ENCODE measurements at places on chromosomes 16 and 17. TPM values are rescaled to one million over a fixed set of nuclear protein-coding genes. Genes with fewer than 3 reads are reported as not detected.

DNA sequence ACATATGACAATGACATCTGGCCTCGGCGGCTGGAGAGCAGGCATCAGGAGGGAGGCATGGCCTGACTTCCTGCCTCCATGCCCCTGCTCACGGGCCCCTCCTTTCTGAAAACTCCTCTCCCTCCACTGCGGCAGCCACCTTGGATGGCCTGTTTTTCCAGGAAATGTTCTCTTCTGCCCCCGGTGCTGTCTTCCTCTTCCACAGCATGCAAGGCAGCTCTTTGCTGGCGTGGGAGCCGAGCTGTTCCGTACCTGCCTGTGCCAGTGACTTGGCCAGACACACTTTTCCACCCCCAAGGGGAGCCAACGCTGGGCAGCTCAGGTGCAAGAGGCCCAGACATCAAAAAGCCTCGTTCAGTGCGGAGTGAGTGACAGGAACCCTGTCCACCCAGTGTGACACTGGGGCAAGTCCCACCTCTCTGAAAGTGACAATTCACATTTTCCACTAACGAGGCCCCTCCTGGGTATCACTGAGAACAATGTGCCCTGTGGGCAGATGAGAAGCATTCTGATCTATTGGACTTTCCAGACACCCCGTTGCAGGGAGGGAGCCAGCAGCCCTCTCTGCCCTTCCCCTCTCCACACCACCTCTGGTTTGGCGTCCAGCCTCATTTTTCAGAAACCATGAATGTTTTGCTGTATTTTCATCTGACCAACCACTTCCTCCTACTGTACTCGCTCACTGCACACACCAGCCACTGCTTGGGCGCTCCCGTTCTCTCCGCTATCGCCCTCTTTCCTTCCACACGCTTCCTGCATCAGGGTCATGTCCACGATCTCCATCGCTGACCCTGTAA, 31.2 kb downstream of the NSMCE1 start:
- DNase-seq, result peak; percentile 75

GRCh38 chr17:82583720-82584234, 64.2 kb downstream of the FOXK2 start:
- no peak for DNase-seq

- DNase-seq, result no peak
These were observed 19.0 kb downstream of the HEATR9 start for GRCh38 chr17:35849469-35850348.

GRCh38 chr17:57578608-57579225, 166.4 kb downstream of the CCDC182 start:
- DNase-seq, result no peak

GRCh38 chr16:89200124-89200849, at the start of gene SLC22A31:
SLC22A31 (minus strand) TSS chr16:89200537; CDS start chr16:89200501, 36 bp downstream.
- DNase-seq, result no peak

DNA sequence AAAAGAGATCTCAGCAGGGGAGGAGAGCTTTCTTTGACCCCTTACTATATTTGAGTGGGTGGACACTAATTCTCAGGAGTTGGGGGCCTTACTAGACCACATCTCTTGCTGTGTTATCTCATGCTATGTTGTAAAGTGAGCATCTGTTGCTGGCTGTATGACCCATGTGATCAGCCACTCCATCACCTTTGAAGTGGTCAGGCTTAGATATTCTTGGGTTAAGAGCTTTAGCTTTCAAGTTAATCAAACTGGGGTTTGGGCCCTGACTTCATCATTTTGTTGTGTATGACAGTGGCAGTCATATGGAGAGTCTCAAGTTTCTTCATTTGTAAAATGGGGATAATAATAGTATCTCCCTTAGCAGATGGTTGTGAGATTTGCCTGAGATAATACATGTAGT, 201.1 kb downstream of the FTO start:
- no peak for DNase-seq

SLC38A8 gene
- not detected for total RNA-seq

- DNase-seq, result no peak
These were observed 23.8 kb downstream of the EZH1 start for GRCh38 chr17:42720996-42721583.

DNA sequence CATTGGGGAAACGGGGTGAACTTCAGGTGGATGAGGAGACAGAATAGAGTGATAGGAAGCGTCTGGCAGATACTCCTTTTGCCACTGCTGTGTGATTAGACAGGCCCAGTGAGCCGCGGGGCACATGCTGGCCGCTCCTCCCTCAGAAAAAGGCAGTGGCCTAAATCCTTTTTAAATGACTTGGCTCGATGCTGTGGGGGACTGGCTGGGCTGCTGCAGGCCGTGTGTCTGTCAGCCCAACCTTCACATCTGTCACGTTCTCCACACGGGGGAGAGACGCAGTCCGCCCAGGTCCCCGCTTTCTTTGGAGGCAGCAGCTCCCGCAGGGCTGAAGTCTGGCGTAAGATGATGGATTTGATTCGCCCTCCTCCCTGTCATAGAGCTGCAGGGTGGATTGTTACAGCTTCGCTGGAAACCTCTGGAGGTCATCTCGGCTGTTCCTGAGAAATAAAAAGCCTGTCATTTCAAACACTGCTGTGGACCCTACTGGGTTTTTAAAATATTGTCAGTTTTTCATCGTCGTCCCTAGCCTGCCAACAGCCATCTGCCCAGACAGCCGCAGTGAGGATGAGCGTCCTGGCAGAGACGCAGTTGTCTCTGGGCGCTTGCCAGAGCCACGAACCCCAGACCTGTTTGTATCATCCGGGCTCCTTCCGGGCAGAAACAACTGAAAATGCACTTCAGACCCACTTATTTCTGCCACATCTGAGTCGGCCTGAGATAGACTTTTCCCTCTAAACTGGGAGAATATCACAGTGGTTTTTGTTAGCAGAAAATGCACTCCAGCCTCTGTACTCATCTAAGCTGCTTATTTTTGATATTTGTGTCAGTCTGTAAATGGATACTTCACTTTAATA, 7.0 kb upstream of the TMEM235 start:
- DNase-seq, result no peak

DNA sequence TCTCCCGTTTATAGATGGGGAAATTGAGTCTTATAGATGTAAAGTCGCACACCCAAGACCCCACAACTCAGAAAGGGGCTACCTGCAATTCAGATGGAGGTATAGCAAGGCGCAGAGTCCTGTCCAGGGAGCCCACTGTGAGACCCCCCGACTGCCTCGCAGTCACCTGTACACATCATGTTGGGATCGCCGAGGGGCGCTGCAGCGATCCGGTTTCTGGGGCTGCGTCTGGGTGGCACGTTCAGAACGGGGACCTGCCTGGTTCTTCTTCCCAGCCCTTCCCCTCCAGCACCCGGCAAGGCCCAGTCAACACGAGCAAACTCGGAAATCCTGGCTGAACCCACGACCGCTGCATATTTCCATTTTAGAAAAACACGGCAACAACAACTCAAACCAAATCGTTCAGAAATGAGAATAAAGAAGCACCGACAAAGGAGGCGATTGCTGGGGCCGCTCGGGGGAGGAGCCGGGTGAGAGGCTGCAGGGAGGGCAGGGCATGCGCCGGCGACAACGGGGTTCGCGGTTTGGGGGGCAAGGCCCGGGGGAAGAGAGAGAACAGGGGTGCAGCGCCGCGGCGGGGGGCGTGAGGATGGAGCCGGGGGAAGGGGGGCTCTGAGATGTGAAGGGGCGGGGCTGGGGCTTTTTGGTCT, 643 bp downstream of the HSDL1 start:
- no peak for DNase-seq

SPNS2 gene
- 14.1 TPM for total RNA-seq

ARL4D gene
- 6.1 TPM for total RNA-seq

ZCCHC14 gene
- 18.7 TPM for total RNA-seq

GRCh38 chr16:3623642-3624041, 12.2 kb upstream of the SLX4 start:
- DNase-seq, result no peak

P2RX5 gene
- 0.32 TPM for total RNA-seq

GRCh38 chr17:8225813-8226535, 15.6 kb upstream of the AURKB start:
- no peak for DNase-seq

IFT20 gene
- 47.2 TPM for total RNA-seq

DNA sequence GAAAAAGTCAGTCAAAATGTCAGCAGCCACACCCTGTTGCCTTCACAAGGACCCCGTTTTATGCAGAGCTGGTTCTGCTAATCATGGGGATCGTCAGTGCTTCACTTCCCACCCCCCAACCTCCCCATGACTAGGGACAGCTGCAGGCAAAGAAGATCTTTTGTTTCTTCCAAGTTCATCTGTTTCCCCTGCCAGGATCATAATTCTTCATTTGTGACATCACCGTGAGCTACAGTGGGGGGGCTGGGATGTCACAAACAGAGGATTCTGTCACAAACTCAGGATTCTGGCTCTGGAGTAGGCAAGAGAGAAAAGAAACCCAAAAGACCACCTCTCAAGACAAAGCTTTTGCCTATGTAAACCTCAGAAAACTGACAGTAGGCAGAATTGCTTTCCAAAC, 24.7 kb downstream of the DNAJC7 start:
- no peak for DNase-seq

CACNG1 gene
- not detected for total RNA-seq

DNA sequence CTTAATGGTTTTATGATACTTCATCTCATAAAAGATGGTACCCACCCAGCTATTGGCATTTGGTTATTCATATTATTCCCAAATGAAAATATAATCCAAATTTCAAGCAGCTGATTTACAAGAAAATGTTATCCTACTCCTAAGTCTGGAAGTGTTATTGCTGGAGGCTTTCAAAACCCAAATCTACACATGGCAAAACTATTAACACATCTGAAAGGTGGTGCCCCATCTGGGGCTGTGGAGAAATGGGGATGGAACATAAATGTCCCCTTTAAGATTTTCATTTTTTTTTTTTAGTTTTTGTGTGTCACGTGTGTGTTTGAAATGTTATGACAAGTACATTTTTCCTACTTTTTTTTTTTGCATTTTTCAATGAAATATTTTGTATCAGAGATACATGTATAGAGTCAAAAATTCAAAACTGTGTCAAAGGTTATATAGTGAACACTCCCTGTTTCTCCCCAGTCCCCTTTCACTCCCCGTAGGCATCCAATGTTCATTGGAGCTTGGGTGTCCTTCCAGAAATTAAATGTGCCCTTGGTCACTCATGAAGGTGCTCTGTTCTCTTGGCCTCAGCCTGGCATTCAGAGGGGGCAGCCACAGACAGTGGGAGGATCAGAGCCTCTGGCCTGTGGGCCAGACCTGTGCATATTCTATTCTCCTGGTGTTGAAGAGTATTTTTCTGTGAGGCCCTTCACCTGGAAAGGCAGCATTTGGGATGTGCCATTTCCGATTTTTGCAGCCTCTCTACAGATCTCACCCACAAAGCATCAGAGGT, 79.1 kb downstream of the CLEC16A start:
- DNase-seq, result no peak

DNA sequence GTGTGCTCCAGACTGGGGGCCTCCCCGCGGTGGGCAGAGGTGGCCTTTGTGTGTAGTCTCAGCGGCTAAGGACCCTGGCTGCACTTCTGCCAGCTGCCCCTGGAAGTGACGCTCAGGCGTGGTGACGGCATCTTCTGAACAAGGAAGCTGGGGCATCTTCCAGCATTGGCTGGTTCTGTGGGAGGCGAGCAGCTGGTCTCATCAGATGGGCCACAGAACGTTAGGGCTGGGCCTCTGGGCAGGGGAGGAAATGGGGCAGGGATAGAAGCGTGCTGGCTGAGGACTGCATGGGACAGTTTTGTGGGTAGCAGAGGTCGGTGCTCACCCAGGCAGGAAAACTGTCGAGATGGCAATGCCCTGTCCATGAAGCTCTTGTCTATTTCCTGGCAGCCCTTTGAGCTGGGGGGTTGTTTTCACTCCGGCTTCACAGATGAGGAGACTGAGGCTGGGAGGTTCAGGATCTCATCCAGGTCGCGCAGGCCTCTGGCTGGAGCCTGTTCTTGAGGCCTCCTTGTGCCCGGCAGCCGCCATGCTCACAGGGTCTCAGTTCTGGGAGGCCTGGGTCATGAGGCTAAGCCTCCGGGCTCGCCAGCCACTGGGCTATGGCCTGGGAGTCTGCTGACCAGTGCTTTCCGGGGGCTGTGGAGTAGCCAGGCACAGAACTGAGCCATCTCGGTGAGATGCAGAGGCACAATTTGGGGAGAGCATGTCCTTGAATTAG, 16.3 kb downstream of the IRF8 start:
- DNase-seq, result no peak

GRCh38 chr17:4591529-4591928, 7.2 kb downstream of the SMTNL2 start:
- no peak for DNase-seq

SLC13A2 gene
- total RNA-seq, result 0.66 TPM

DNA sequence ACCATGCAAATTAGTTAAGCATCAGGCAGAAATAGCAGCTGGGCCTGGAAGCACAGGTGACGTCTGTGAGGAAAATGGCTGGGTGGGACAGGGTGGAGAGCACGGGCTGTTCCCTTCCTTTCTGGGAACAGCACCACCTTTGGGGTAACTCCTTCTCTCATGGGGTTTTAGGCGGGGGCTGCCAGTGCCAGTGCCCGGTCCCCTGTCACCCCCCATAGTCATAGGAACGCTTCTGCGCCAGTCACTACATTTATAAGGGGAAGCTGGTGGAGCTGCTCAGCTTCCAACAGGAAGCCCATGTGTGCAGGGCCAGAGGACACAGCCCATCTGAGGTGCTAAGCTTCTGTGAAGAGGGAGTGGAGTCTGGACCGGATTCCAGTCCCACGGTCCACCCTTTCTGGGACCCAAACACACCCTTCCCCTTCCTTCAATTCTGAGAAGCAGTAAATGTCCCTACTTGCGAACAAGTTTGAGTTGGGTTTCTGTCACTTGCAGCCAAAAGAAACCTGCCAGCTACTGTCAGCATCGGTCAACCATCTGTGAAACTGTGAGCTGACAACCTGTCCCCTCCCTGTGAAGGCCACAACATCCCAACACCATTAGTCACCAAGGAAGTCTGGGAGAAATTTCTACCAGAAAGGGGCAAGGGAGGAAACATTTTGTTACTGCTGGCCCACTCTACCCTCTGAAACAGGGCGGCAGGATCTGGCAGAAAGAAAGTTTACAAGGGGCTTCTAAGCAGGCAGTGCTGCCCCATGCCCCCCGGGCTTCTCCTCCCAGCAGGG, 86.0 kb upstream of the AMZ2 start:
- DNase-seq, result no peak

TOX3 gene
- total RNA-seq, result 9.2 TPM

DNA sequence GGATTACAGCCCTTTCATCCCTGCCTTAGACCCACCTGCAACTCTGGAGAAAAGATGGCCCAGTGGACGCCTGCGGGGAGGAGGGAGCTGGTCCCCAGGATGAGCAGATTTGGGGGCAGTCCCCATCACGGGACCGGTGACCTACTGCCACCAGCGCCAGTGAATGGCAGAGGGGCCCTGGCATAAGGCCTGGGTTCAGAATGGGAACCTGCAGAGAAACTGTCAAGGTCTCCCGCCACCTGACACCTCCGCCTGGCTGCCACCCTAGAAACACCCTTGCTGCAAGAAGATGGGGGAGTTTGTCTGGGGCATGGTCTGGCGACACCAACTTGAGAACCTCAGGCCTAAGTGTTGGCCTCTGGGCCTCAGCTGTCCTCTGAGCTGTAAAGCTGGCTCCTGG, 335.7 kb downstream of the SEC14L1 start:
- DNase-seq, result no peak

TMEM100 gene
- 6.7 TPM for total RNA-seq

DNA sequence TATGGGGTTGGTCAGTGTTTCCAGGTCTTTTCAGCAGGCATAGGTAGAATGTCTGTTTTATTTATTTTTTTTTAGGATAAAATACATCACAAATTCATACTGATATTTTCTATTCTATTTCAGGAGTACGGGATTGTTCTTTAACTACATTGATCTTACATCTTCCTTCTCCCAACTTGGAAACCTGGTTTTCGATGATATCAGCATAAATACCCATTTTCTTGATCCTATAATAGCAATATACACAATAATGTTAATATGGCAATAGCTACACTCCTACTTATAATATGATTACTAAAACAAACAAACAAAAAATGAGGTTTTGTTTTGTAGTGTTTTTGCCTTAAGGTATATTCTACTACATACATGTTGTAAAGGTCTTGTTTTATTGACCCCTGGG, 962.4 kb upstream of the GOT2 start:
- DNase-seq, result no peak

Data from breast epithelium (tissue), 4 donors.